Activated CD4-positive, alpha-beta T cell treated with anti-CD3 and anti-CD28 coated beads, Interleukin-2, Interleukin-4, amounts not matched to agents 100 ng/mL and 50 ng/mL, durations not matched to agents 16 hours and 8 hours (primary cell): ENCODE measurements at places on chromosomes 7 and 10.

DNA sequence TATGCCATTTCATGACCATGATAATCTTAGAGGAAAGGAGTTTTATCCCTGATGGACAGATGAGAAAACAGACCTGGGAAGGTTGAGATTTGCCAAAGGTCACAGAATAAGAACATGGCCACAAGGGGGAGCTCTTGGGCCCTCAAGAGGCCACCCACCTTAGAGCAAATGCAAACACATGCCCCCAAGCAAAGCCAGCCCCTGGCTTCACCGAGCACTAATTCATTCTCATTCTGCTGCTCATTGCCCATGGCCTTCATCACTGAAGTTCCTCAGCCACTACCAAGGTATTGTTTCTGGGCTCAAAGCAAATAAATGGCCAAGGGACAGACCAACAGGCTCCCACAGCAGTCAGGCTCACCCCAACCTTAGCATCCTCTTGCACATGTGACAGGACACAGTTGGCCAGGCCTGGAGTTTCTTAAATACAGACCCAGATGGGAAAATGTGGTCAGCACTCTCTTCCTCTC, 44.2 kb downstream of the PDLIM1 start:
- DNase-seq: peak; percentile 63

DNA sequence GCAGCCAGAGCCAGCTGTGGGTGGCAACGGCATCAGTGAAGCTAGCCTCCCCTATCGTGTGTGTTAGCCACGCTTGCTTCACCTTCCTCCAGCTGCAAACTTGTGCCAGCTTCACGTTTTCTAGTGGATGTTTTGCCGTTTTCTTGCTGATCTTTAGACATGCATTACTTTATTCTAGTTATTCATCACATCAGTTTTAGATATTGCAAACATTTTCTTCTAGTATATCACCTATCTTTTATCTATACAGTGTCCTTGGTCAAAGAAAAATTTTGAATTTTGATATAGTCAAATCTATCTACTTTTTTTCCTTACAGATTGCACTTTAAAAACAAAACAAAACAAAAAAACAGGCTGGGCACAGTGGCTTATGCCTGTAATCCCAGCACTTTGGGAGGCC, 6.7 kb upstream of the PAPOLB start:
- no peak for DNase-seq

GRCh38 chr7:116577320-116577871, 52.6 kb downstream of the CAV1 start:
- peak; percentile 71 for DNase-seq

- no peak for DNase-seq
Measured at GRCh38 chr7:4216016-4216415, 466.1 kb upstream of the FOXK1 start.
